Activated naive CD4-positive, alpha-beta T cell (primary cell): ENCODE measurements at places on chromosomes 3 and 15.

GRCh38 chr15:38068626-38069391 is 134.4 kb downstream of the TMCO5A start:
- no peak for DNase-seq

DNA sequence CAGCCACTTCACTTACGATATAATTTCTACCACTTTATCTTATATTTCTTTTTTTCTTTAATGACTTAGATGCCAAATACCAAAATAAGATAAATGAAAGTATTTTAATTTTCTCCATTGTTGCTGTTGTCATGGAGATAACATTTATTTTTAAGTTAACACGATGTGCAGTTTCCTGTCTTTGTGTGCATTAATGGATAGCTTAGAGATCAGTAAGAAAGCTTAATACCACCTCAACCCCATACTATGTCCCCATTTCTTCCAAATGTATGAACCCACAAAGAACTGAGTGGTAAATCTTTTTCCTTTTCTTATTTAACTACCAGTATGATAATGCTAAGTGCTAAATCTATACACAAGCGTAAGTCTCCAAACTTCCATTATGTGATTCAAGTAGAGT is 17.1 kb downstream of the PCNP start:
- DNase-seq, result no peak

DNA sequence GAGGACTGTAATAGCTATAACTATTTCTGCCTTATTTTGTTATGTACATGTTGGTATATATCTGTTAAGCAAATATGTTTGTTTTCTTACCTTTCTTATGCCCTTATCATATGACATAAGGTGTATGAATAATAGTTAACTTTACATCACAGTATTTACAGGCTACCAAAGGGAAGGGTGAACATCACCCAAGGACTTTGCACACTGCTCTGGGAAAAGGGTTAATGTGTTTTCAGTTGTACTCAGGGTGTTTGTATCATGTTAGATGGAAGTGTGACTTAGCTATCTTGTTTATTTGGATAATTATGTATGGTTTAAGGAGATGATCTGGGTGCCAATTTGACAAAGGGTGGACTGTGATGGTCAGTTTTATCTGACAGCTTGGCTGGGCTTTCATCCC is 60.3 kb downstream of the LSM3 start:
- DNase-seq, result no peak

GRCh38 chr15:80432345-80432702 is 28.1 kb downstream of the ARNT2 start:
- no peak for DNase-seq

- DNase-seq, result no peak
These were observed 135.4 kb downstream of the PDE8A start for GRCh38 chr15:85116925-85117646.

GRCh38 chr15:101323793-101324523 is 28.9 kb upstream of the SNRPA1 start:
- DNase-seq, result no peak

DNA sequence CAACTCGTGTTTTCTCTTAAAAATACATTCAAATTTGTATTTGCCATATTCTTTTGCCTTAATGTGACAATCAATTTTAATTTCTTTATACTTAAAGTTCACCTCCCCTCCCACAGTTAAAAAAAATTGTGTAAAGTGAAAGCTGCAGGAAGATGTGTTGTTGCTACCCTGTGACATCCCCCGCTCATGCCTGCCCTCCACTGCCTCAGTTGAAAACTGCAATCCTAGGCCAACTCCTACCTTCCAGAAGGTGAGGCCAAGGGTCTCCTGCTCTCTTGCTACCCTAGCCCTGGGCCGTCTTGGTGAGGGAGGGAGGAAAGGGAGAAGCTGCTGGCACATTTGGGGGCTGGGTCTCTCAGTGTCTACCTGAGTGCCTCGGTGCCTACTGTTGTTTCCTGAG is 57.0 kb upstream of the CMTM7 start:
- DNase-seq, result peak; percentile 41

GRCh38 chr3:139974809-139975425 is 39.9 kb downstream of the CLSTN2 start:
- DNase-seq, result no peak

- DNase-seq, result no peak
These were observed 104.5 kb upstream of the BFSP2 start for GRCh38 chr3:133295199-133295901.

DNA sequence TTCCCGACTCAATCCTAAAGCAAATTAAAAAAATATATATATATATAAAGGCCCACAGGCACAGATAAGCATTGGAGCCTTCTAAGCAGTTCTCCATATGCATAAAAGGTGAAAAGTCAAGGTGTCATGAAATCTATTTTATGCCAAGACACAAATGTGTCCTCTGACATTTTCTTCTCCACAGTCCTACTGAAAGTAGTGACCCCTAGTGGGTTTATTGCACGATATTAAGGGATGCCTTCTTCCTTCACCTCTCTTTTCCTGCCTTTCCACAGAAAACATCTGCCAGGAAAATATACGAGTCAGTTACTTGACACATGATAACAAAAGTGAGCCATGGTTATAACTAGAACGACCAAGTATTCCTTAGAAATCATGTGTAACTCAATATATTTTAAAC is 303.2 kb downstream of the TIGIT start:
- DNase-seq, result no peak

- DNase-seq, result no peak
These were observed 102.8 kb downstream of the FRMD5 start for GRCh38 chr15:44092221-44092620.

- no peak for DNase-seq
These were observed 156.7 kb upstream of the TSC22D2 start for GRCh38 chr3:150251187-150252062.

- DNase-seq, result no peak
These were observed 13.5 kb downstream of the RAB8B start for GRCh38 chr15:63202861-63203260.

GRCh38 chr3:11140030-11140712 is 14.1 kb upstream of the HRH1 start:
- no peak for DNase-seq

GRCh38 chr15:39781147-39781966 is 1.3 kb downstream of the FSIP1 start:
- no peak for DNase-seq

DNA sequence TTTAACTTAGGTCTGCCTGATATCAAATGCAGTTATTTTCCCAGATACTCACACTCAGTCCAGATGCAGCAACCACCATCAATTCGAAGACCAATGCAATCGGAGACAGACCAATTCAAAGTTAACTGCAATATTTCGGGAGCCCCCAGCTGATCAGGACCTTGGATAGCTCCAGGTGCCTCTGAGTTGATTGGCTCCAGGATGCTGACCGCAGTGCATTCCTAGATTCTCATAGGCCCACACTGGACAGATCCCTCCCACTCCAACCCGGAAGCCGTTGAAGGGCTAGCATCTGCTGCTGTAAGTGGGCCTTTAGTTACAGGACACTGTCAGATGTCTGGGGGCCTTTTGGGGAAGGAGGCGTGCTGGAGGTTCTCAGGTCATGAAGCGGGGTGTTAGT is 89.5 kb upstream of the ATP2B2 start:
- DNase-seq, result no peak

GRCh38 chr3:114421204-114421603 is 127.4 kb downstream of the TIGIT start:
- no peak for DNase-seq

- DNase-seq, result no peak
These were observed 137.1 kb upstream of the PRR20G start for GRCh38 chr3:127424766-127425504.

DNA sequence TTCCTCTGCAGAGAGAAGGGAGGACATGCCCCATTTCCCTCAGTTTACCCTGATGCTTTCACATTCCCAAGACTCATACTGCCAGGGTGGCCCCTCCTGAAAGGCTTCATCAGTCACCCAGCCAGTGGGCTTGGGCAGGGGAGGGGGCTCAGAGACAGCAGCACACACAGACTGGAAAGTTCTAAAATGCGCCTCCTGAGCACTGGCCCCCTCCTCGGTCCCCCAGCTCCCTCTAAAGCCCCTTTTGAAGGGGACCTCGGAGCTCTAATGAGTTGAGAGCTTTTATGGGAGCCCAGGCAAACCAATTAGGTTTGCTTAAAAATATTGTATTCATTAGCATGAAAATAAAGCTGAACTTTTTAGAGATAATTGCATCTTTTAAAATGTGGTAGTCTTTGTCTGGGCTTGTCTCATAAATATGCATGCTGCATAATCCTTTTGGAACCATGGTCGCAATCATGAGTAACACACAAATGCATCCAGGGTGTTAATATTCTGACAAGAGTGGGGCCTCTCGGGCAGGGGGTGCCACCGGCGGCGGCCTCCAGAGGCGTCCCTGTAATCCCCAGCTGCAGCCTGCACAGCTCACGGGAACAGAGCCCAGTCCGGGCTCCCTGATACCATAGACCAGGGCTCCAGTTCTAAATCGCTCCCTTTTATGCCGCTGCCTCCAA is 78.5 kb downstream of the RPLP1 start:
- DNase-seq, result no peak

- DNase-seq, result no peak
These were observed 384.3 kb downstream of the ROBO1 start for GRCh38 chr3:79383402-79384012.

DNA sequence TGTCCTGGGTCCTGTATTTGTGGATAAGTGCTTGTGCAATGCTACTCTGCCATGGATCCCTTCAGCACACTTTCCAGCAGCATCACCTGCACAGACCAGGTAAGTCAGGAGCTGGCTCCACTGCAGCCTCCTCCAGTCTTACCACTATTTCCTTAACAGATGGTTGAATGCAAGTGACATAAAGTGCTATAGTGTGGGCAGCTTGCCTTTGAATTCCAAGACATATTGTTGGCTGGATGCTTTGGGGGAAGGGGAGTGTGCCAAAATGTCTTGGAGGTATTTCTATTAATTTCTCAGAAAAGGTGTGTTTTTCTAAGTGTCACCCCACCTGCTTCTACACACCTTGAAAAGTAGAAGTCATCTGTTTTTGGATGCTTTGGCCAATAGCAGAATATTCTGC is 352.2 kb upstream of the SUCLG2 start:
- DNase-seq, result no peak

- DNase-seq, result no peak
These were observed 65.3 kb downstream of the IGF1R start for GRCh38 chr15:98713585-98714001.

DNA sequence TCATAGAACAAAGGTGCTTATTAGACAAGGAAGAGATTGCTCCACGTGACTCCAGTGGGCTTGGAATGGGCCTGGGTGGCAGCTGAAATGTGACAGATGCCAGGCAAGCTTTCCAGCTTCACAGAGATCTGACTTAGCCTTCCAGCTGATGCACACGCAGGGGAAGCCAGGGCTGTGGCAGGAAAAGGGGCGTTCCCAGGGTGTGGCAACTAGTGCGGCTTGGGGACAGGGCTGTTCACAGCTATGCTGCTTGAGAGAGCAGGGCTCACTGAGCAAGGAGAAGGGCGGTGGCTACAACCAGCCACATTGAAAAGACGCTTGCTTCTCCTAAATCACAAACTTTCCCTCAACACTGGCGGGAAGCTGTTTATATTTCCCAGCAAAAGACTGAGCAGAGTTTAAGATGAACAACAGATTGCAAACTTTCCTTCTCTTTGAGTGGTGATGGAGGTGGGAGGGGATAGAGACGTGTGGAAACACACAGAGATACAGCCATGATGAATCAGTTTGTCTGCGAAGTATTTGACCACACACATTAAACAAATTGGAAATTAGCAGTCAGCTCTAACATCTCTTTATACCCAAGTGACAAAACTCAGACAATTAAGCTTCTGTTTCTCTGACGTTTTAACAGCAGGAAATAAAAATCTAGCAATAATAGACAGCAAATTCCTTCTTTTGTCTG is 127.5 kb downstream of the BDH1 start:
- no peak for DNase-seq

GRCh38 chr15:67915461-67916374 is 75.9 kb upstream of the RNU6-1 start:
- DNase-seq, result no peak

- no peak for DNase-seq
These were observed 56.9 kb downstream of the LRCH3 start for GRCh38 chr3:197847866-197848401.

- no peak for DNase-seq
These were observed 276.0 kb upstream of the TTC14 start for GRCh38 chr3:180325958-180326357.

GRCh38 chr15:94269954-94270353 is 38.6 kb downstream of the MCTP2 start:
- no peak for DNase-seq

DNA sequence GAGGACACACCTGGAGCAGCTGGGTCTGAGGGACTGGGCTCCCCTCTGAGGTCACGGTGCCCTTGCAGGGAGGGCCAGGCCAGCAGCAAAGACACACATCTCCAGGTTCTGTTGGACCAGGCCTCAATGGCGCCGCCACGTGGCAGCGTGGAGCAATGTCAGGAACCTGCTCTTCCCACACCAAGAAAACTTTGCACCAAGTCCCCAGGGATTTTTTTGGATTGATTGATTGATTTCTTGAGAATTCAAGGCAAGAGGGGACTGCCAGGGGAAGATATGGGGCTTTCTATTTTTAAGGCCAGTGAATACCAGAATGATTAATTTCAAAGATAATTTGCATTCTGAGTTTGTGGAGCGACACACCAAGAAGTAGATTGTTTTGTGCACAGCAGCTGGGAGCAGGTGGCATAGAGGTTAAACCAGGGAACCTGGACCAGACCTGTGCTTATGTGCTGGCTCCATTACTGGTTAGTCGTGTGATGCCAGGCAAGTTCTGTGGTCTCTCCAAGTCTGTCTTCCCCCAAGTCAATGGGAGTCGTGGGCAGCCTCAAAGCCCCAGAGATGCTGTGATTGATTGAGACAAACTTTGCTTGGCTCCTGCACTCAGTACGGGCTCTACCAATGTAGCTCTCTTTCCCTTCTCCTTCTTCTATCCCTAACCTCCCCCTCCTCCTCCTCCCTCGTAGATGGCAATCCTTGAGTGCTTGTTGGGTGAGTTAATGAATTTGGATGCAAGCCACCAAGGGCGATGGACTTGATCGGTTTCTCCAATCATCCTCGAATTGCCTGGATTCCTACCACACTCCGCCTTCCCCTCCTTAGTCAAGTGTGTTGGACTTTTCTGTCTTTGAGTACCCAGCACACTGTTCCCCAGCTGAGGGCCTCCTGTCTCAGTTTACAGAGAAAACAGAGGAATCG is 96.2 kb upstream of the TRPM1 start:
- no peak for DNase-seq

GRCh38 chr3:53216723-53217122 is 39.1 kb downstream of the TKT start:
- no peak for DNase-seq

GRCh38 chr3:114108137-114108536 is 51.6 kb downstream of the QTRT2 start:
- DNase-seq, result no peak

GRCh38 chr3:196872316-196872715 is 4.6 kb downstream of the SENP5 start:
- no peak for DNase-seq

DNA sequence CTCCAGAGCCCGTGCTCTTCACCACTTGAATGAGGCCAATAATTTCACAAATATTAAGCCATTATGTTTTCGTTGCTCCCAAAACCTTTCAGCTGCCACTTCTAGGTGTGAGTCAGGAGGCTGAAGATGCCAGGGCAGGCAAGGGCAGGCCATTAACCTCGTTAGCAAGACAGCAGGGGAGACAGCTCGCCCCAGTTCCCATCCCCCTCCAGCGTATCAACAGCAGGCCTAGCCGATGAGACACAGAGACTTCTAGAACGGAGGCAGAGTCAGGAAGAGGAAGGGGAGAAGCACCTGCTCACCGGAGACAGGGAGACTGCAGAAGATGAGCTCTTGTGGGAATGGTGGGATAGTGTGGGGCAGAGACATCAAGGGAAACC is 28.0 kb upstream of the PLA2G4E start:
- DNase-seq, result no peak
